Stimulated activated CD4-positive, alpha-beta T cell treated with anti-CD3 and anti-CD28 coated beads, Interleukin-1b, Interleukin-23, amount 100 ng/mL, for 48 hours (primary cell): ENCODE measurements at places on chromosomes 3 and 15.

DNA sequence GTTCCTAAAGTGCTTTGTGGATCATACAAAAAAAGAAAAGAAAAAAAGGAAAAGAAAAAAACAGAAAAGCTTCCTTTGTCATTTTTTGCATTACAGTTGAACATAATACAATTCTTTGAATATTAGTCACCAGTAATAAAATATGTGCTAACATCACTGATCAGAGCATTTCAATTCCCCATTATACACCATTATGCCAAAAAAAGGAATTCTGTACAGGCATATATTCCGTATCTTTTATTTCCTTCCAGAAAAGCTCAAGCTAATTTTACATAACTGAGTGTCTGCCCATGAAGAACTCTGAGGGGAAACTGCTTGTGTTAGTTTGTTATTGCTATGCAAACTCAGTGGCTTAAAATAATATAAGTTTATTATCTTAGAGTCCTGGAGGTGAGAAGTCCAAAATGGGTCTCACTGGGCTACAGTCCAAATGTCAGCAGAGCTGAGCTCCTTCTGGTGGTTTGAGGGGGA lies 377.9 kb downstream of the GAP43 start:
- DNase-seq: no peak

DNA sequence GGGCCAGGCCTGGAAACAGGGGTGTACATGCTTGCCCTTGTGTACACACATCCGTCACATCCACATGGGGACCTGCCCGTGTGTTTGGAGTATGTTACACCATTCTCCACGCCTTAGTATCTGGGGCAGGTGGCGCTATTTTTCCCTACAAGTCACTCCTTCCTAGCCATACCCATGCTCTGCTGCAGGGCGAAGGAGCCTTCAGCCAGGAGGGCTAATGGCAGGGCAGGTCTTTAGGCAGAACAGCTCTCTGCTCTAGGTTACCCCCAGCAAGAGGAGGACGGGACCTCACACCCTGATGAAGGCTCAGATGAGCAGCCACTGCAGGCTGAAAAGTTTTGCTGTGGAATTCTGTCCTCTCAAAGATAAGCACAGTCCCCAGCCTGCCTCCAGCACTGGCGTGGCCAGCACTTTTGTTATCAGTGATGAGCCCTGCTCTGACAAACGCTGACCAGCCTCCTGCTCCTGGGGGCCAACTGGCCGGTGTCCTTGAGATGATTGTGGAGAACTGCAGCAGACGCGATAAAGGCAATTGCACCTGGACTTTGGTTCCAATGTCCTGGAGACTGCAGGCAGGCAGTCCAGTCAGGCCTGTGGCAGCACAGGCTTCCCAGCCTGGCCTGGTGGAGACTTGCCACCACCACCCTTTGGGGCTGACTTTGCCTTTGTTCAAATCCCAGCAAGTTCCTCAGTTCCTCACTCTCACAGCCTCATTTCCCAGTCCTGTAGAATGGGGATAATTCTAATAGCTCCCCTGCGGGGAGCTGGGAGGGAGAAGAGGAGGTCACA lies 19.8 kb upstream of the PIGZ start:
- DNase-seq: no peak

- no peak for DNase-seq
Observed at GRCh38 chr3:132872711-132873110, 150.5 kb upstream of the NPHP3 start.

GRCh38 chr3:101542957-101543356 lies 18.7 kb upstream of the TRMT10C start:
- no peak for DNase-seq

DNA sequence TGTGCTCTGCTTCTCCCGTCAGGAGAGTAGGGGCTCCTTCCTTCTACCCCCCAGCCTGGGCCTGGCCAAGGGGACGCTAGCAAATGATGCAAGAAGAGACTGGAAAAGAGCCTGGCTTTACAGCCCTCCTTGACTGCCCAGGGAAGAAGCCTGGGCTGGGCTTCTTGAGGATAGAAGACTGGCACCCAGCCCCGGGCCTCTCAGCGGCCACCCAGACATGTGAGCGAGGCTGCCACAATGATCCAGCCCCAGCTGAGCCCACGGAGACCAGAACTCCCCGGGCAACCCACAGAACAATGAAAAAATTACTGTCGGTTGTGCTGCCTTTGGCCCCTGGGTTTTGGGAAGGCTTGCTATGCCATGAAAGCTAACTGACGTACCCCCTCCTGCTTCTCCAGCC lies 100.6 kb upstream of the PRR20G start:
- DNase-seq: no peak

DNA sequence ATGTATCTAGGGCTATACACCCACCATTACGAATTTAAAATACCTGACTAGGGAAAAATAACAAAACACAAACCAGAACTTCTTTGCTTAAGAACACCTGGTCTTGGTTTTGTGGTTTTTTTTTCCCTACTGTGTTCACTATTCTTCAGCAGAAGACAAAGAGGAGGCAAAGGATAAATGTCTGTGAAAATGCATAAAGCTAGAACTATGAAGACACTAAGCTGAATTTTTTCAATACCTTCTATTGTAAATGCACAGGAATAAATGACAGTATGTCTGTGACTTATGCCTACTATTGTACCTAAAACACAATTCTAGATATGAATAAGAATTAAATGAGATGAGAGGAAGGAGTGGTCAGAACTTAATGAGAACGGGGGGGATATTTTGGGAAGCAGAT lies 86.9 kb downstream of the TBL1XR1 start:
- no peak for DNase-seq
